ENCODE measurements at places on chromosomes 6 and 20.

- no peak for DNase-seq
Observed at GRCh38 chr20:58044931-58045555, 183.4 kb downstream of the ANKRD60 start.

- no peak for DNase-seq
Observed at GRCh38 chr20:13263451-13263850, 42.4 kb downstream of the ISM1 start.

GRCh38 chr6:134379076-134379475, 61.2 kb upstream of the SGK1 start:
- no peak for DNase-seq

DNA sequence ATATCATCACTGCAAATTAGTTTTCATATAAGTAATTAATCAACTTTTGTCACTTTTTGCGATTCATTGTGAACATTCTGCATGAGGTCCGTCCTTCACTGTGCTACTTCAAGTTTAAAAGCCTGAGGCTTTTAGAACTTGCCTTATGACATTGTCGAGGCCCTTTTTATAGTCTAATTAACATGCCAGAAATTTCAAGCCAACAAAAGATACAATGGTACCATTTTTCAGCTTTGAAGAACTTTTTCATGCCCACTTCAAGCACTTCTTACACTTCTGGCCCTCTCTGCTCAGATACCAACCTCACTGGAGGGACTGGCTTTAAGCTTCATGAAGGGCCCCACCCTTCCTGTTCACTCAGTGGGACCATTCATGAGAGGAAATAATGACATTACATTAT, 323.1 kb downstream of the TPBG start:
- no peak for DNase-seq
